ENCODE measurements at places on chromosomes 16 and 17. TPM values are rescaled to one million over a fixed set of nuclear protein-coding genes. Genes with fewer than 3 reads are reported as not detected.

DNA sequence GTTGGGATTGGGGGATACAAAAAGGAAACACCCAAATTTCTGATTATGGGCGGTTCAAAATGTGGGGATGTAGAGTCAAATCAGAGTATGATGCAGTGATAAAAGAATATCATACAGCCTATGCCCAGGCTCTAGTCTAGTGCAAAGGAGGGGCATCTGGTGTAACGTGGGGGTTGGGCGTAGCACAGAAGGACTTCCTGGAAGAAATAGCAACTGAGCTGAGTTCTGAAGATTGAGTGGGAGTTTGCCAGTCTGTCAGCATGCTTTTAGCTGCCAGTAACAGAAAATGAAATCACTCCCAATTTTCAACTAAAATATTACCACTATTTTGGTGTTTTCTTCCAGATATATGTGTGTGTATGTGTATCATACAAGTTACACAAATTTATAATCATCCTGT lies 196.9 kb downstream of the SPECC1 start:
- DNase-seq, result no peak

DNA sequence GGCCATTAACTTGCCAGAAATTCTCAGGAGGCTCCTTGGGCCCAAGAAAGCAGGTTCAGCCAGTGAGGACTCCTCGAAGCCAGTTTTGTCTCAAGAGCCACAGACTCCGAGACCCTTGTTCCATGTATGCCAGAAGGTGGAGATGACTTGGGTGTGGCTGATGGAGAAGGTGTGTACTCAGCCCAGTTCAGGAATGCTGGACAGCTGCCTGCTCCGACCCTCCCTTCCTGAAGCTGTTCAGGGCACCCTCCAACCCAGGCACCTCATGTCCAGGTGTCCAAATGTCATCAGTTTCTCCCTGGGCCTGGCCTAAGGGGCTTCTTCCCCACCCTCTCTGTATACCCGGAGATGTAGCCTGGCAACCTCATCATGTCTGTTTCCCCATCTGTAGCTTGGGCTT lies 40.2 kb downstream of the NOG start:
- no peak for DNase-seq

DNA sequence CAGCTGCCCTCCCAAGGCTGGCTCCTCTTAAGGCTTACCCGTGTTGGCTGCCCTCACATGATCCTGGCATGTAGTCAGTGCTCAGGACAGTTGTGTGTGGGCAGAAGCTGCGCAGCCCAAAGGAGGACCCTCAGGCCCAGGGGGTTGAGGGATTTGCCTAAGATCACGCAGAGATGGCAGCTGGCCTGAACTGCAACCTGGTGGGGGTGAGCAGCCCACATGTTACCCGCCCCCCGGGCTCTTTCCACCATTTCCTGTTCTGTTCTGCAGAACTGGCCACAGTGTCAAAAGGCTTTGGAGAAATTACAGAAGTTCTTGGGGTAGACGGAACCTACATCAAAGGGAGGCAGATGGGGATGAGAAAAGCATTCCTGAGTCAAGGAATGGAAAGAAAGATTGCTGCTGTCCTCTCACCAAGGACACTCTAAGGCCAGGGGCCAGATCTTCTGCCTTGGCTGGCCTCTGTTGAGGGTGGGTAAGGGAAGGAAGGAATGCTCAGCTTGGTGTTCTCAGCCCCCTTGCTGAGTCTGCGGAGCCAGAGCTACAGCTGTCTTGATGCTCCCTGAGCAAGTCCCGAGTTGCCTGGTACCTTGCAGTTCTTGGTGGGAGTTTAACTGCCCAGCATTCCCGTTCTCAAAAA lies 53.0 kb downstream of the EPN2 start:
- no peak for DNase-seq

DNA sequence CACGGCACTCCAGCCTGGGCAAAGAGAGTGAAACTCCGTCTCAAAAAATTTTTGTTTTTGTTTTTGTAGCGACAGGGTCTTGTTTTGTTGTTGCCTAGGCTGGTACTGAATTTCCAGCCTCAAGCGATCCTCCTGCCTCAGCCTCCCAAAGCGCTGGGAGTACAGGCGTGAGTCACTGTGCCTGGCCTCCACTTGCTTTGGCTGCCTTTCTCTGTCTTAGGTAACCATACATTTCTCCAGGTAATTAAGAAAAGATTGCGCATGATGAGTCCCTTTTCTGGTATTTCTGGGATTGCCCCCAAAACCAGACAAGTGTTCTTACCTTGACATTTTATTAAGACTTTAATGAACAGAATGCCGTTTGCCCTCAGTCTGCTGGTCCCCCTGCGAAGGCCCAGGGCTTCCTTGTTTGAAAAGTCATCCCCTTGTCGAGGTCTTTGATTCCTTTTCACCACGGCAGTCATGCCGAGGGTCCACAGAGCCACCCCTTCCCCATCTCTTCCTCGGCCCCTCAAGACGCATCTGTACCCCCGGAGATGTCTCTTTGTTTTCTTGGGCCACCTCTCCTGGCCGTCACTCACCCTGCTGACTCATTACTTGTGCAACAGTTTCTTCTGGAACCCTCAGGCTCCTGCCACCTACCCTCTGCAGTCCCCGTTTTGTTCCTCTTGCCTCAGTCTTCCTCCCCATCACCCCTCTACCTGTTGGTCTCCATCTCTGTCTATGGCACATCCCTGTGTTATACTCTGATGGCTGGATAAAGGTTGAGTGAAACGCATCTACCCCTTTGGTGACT lies 151.0 kb downstream of the SEC14L1 start:
- DNase-seq, result no peak

GRCh38 chr16:84672276-84673202 lies 24.2 kb downstream of the KLHL36 start:
- peak; percentile 78 for DNase-seq

DNA sequence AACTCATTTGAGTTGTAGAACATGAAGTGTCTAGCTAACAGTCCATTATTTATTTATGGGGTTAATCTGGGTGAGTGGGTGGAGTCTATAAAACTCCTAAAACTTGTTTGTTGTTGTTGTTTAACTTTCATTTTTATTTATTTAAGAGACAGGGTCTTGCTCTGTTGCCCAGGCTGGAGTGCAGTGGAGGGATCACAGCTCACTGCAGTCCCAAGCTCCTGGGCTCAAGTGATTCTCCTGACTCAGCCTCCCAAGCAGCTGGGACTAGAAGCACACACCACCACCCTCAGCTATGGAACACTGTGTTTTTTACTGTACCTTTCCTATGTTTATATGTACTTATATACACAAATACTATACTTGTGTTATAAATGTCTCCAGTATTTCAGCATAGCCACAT lies 77.8 kb upstream of the CLEC18B start:
- no peak for DNase-seq

DNA sequence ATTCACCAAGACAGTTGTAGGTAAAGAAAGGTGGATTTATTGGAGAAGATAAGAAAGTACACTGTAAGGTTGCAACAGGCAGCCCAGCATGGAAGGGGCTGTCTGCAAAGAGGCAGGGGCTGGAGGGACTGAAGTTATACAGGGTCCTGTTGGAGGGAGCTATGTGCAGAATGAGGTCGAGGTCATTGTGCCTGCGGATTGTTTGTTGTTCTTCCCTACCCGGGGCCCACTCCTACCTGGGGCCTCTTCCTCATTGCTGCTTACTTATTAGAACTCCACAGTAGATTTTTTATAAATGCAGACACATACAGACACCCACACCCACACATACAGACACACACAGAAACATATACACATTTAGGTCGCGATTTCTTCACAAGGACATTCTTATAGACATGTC lies 466.2 kb downstream of the MAF start:
- no peak for DNase-seq

DNA sequence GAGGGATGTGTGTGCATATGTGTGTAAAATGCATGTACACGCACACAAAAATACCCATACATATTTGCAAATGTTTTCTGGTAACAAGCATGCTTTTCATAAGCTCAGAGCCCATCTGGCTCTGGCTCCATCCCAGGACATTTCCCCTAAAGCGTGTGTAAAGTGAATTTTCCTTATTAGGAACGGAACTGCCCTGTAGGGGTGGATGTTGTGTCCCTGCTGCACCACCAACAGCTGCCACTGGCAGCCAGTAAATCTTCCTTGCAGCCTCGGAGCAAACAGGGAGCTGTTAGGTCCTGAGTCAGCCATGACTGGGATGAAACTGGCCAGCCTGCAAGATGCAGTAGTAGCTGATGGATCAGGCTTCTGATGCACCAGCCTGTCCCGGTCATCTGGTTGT lies 393.5 kb downstream of the UTP18 start:
- DNase-seq, result no peak

DNA sequence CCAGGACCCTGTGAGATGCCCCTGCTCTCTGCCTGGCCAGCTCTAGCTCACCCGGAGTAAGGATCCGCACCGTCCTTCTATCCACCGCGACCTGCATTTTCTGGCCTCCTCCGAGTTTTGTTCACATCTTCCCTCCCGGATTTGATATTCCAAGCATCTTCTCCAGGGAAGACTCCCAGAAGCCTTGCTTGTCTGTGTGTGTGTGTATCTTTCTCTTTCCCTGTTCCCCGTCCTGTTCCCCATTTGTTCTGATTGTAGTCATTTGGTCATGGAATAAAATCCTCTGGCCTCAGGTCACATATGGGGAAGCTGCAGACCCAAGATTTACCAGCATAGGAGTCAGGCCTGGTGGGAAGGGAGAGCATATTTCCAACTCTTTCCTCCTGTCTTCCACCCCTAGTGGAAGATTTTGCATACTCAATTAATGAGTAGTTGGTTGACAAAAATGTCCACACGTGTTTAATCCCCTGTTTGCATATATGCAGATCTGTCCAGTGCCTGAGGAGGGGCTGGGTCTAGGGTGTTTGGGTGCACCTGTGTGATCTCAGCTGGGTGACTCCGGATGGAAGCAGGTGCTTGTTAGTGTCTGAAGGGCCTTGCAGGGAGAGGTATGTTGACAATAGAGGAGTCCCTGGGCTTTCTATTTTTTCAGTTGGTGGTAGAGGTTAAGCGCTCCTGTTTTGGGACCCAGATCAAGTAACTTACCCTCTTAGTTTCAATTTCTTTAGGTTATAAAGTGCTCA lies 1.9 kb downstream of the PRAC1 start:
- DNase-seq, result no peak

GRCh38 chr16:73157861-73158260 lies 109.9 kb upstream of the ZFHX3 start:
- no peak for DNase-seq

- no peak for DNase-seq
These were observed 290.3 kb downstream of the SOX9 start for GRCh38 chr17:72411124-72411563.

GRCh38 chr17:71516149-71516548 lies 604.7 kb upstream of the SOX9 start:
- no peak for DNase-seq

GRCh38 chr16:31700530-31701388 lies 172.8 kb upstream of the ZNF267 start:
- DNase-seq, result peak; percentile 86

GRCh38 chr16:78957317-78958100 lies 643.0 kb downstream of the MAF start:
- DNase-seq, result no peak

GRCh38 chr16:88298833-88299745 lies 83.7 kb upstream of the ZNF469 start:
- no peak for DNase-seq

- no peak for DNase-seq
These were observed 11.5 kb downstream of the NARF start for GRCh38 chr17:82470065-82470464.

DNA sequence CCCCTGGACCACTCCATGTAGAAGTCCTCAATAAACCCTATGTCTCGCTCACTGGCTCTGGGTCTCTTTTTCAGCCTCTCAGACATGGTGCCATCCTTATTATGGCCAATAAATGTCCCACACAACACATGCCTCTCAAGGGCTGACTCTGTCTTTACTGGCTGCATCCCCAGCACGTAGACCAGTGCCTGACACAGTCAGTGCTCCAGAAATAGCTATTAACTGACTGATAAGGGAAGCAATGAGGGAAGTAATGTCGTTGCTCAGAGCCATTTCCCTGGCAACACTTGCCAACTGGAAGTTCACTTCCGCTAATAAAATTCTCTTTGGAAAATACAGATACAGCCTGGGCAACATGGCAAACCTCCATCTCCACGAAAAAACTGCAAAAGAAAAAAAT lies 19.1 kb upstream of the APOH start:
- DNase-seq, result no peak

- DNase-seq, result no peak
These were observed 178.0 kb downstream of the KATNIP start for GRCh38 chr16:27727941-27728340.

NPIPB9 gene
- total RNA-seq, result 2.3 TPM

TP53TG3F gene
- not detected for total RNA-seq

ITGAL gene
- total RNA-seq, result 11.0 TPM

TEDC2 gene
- total RNA-seq, result 0.63 TPM

CNEP1R1 gene
- total RNA-seq, result 6.4 TPM
